ENCODE measurements at places on chromosomes 3 and 15.

GRCh38 chr3:156260331-156260730, 140.0 kb downstream of the KCNAB1 start:
- DNase-seq, result no peak

DNA sequence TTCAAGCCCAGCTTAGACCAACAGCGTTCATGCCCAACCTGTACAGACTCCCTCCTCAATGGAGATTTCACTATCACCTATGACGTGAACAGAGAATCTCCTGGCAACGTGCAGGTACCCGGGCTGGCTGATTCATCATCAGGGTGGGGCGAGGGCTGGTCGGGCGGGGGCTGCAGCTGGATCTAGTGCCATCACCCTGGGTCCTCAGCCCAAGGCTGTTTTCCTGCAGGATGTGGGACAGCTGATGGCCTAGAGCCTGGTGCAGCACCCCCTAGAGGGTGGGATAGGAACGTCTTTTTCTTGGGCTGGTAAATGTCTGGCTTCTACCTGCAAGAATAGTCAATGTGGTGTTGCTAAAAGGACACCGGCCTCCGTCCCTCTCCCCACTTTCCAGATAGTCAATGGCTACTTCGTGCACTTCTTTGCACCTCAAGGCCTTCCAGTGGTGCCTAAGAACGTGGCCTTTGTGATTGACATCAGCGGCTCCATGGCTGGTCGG, 4.4 kb downstream of the ITIH3 start:
- DNase-seq, result no peak

- no peak for DNase-seq
These were observed 16.5 kb downstream of the CCDC66 start for GRCh38 chr3:56573501-56573900.

GRCh38 chr3:149018247-149018646, 26.9 kb downstream of the GYG1 start:
- DNase-seq, result no peak
